ENCODE measurements at places on chromosomes 2 and 18.

- peak; percentile 97 for DNase-seq
Measured at GRCh38 chr2:237923481-237924163, 43.2 kb upstream of the UBE2F start.

GRCh38 chr2:42921147-42921520 is 128.8 kb upstream of the HAAO start:
- DNase-seq: no peak

DNA sequence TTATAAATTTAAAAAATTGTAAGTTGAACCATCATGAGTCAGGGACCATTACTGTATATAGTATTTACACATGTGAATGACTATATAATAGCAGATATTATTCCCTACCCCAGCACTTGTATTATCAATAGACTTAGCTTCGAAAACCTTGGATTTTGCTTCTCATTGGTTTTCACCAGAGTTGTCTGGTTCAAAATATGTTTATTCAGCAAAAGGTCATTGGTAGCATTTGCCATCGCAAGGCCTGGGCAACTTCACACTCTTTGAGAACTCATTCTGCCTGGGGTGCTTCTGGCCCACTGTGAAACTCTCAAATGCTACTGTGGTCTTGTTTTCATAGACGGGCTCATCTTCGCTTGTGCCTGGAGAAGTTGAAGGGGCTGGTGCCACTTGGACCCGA is 20.1 kb downstream of the MXD1 start:
- no peak for DNase-seq

GRCh38 chr18:68121826-68122225 is 593.1 kb downstream of the TMX3 start:
- no peak for DNase-seq

- no peak for DNase-seq
Measured at GRCh38 chr18:24913507-24914170, 438.3 kb downstream of the ZNF521 start.

DNA sequence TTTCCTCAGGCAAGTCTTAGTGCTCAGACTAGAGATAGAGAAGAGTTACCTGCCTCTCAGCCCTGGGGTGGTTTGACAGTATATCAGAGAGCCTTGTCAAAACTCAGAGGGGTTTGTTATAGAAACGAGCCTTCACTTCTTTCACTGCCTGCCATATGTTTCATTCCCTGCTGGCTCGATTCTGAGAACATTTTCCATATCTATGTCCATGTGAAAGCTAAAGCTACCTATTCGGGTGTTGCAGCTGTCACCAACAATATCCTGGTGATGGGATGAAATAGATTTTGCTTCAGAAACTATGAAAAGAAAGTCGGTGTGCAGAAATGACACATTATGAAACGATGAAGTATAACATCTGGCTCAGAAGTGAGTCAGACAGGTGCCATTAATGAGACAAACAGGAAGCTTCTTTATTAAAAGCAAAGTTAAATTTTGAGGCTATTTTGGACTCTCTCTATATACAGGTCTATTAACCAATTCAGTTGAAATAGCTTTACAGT is 56.1 kb upstream of the TANK start:
- no peak for DNase-seq

GRCh38 chr2:239690651-239691631 is 290.1 kb upstream of the HDAC4 start:
- DNase-seq: no peak

- no peak for DNase-seq
Measured at GRCh38 chr18:478681-479080, 21.8 kb downstream of the COLEC12 start.

- no peak for DNase-seq
Measured at GRCh38 chr18:79453816-79454735, 58.3 kb downstream of the NFATC1 start.

GRCh38 chr2:233811087-233811486 is 33.0 kb downstream of the MROH2A start:
- DNase-seq: no peak

- no peak for DNase-seq
Measured at GRCh38 chr2:205848601-205849000, 166.3 kb downstream of the NRP2 start.

- no peak for DNase-seq
Measured at GRCh38 chr2:101820519-101820918, 123.0 kb downstream of the MAP4K4 start.

DNA sequence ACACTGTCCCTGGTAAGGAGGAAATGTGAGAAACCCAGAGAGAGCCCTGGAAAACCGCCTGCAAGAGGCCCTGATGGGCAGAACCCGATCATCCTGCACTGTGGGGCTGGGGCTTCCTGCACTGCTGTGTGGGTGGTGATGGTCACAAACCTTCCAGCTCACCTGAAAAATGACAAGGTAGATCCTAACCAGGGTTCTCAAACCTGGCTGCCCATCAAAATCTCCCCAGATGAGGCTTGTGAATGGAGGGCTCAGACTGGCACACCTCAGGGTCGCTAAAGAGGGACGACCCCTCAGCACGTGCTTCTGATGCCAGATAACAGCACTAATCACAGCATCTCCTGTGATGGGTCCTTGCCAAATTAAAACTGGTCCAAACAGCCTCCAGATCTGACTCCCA is 74.7 kb downstream of the GYPC start:
- no peak for DNase-seq

DNA sequence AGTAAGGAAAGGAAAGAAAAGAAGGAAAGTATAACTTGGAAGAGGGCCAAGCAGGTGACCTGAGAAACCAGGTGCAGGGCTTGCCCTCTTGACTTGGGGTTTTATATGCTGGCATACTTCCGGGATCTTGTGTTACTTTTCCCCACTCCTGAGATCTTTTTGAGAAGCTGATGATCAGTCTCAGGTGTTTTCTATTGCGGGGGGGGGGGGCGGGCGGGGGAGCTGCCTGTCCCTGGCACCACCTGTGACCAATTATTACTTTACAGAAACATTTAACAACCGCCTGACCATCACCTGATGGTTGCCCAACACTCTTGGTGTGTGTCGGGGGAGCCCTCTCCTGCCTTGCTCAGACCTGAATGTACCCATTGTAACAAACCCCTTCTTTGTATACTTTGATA is 6.9 kb upstream of the CASP10 start:
- no peak for DNase-seq
